Heart right ventricle (tissue), 16 donors: ENCODE measurements at places on chromosomes 16 and 17. TPM values are rescaled to one million over a fixed set of nuclear protein-coding genes. Genes with fewer than 3 reads are reported as not detected.

DNA sequence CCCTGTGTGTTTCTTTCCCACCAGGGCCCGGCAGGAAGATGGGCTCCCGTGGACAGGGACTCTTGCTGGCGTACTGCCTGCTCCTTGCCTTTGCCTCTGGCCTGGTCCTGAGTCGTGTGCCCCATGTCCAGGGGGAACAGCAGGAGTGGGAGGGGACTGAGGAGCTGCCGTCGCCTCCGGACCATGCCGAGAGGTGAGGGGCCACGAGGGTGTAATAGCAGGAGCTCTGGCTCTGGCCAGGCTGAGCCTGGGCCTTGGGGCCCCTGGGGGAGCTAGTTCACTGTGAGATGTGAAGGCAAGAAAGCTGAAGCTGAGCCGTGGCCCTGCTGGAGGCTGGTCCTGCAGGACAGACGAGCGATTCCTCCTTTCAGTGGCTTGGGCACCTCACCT is 20.0 kb downstream of the C1QTNF1 start:
- no peak for DNase-seq

Gene HAP1
- 0.18 TPM for total RNA-seq

Gene HOXB1
- total RNA-seq = not detected

- no peak for DNase-seq
Measured at GRCh38 chr16:56101480-56101879, 89.8 kb upstream of the GNAO1 start.

Gene VMO1
- 0.51 TPM for total RNA-seq

- DNase-seq = no peak
Measured at GRCh38 chr17:38663964-38664644, 10.7 kb downstream of the EPOP start.
